ENCODE measurements at places on chromosomes 2 and 18.

GRCh38 chr2:11749646-11750349, 3.4 kb downstream of the LPIN1 start:
- no peak for DNase-seq

DNA sequence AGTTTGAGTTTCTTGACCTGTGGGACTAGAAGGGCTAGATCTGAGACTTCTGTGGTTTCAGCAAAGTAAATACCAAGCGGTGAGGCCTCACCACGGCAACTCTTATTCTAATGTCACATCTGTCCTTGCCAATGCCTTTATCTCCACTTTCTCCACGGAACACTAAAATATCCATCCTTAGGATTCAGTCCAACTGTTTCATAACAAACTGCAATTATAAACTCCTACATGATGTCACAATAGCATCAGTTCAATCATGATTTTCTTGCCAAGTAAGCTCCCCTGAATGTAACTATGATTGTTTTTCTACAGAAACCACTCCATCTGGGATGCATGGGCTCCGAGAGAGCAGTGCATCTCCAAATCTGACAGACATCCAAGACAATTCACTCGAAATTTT, 79.6 kb downstream of the LRATD1 start:
- DNase-seq, result no peak

DNA sequence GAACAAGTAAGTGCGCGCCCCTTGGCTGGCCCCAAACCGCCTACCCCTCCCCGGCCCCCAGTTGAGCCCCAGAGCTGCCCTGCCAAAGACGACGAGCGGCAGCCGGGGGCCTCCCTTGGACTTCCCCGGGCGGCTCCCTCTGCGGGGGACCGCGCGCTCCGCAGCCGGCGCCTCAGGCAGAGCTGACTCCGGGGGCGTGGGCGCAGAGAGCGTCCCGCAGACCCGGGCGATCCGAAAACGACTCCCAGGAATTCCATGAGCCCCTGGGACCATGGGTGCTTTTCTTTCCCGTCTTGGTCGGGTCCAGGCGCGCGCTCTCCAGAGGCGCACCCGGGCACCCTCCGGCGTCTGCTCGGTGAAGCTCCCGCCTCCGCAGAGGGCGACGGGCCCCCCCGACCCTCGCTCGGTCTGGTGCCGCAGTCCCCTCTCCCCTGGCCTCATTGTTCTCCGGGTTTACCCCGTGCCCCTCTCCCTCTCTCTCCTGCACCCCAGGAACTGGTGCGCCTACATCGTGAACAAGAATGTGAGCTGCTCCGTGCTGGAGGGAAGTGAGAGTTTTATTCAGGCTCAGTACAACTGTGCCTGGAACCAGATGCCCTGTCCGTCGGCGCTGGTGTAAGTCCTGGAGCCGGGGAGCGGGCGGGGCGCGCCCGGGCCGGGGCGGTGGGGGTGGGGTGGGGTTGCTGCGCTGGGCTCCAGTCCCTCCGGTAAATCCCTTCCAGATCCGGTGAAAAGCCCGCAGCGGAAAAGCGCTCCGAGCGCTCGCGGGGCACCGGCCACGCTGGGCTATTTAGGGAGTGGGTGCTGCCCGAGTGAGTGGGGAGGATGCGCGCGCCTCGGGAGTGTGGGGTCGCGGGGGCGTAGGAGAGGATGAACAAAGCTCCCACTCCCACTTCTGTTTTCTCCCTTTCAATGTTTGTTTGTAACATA, 776 bp downstream of the EMILIN2 start:
- no peak for DNase-seq

DNA sequence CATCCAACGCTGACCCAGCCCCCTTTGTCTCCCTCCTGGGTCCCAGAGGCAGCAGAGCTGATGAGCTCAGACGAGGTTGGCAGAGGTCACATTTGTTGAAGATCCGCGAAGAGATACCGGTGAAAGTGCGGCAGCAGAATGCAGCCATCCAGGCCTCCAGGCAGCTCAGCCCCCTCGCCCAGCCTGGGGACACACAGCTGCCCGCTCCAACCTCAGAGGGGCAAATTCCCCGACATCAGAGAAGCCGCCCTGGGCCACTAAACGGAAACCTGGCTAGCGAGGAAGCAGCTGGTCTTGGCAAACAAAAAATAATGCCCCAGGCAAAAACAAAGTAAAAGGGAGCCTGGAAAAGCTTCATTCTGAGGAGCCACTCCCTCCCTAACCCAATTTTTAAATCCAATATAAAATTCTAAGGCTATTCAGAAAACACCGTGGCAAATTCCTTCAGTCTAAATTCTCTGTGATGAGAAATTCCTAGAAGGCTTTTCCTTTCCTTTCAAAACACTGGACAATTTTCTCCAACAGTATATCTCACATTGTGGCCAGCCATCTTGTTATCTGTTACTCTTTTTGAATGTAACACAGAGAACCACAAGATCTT, 262.4 kb downstream of the SS18 start:
- DNase-seq, result no peak

GRCh38 chr2:25585189-25585588, 88.2 kb downstream of the DTNB start:
- DNase-seq, result no peak

- DNase-seq, result no peak
Observed at GRCh38 chr18:56635007-56635406, 3.4 kb downstream of the TXNL1 start.

- DNase-seq, result no peak
Observed at GRCh38 chr2:108228006-108228405, 11.8 kb upstream of the SULT1C3 start.

DNA sequence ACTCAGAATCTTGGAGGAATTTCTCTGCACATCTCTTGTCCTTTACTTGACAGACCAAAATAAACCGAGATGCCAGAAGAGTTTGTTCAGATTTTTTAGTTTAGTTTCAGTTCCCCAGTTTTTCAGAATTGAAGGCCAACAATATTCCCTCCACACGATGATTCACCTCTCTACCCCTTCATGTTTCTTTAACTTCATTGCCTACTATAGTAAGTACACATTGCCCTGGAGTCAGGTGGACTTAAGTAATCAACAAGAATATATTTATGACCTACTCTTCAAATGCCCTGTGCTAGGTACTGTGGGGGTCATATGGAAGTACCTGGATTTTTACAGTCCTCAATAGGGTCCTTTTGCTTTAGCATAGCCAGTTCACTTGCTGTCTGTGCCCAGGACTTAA, 79.6 kb upstream of the CTLA4 start:
- no peak for DNase-seq

DNA sequence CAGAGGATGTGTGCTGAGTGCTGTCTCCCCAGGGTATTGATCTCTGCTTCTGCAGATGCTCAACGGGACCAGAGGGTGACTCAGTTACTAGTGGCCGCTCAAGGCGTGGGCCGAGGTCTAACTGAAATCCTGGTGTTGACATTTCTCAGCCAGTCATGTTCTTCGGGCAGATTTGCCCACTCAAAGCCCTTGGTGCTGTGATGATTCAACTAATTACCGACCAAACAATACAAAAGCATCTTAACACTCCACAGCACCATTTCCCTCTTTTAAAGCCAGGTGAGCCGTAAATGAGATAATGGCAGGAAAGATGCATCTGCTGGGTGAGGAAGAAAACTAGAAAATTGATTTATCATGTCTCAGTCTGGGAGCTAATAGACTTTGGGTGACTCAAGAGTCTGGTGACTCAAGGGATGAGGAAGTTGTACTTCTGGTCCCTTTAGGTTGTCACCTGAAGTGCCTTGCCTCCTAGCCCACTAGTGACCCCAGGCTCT, 32.7 kb upstream of the PRLH start:
- no peak for DNase-seq

GRCh38 chr18:47264308-47264700, 12.8 kb upstream of the SKOR2 start:
- no peak for DNase-seq

GRCh38 chr2:54673501-54673998, 49.9 kb upstream of the EML6 start:
- DNase-seq, result no peak

- DNase-seq, result no peak
Observed at GRCh38 chr2:239913636-239914417, 111.3 kb downstream of the NDUFA10 start.

GRCh38 chr2:70842401-70842800, 6.8 kb upstream of the CD207 start:
- no peak for DNase-seq

- DNase-seq, result no peak
Observed at GRCh38 chr2:145190031-145190703, 670.2 kb upstream of the ZEB2 start.

- DNase-seq, result no peak
Observed at GRCh38 chr18:44602380-44602779, 78.3 kb upstream of the SETBP1 start.

DNA sequence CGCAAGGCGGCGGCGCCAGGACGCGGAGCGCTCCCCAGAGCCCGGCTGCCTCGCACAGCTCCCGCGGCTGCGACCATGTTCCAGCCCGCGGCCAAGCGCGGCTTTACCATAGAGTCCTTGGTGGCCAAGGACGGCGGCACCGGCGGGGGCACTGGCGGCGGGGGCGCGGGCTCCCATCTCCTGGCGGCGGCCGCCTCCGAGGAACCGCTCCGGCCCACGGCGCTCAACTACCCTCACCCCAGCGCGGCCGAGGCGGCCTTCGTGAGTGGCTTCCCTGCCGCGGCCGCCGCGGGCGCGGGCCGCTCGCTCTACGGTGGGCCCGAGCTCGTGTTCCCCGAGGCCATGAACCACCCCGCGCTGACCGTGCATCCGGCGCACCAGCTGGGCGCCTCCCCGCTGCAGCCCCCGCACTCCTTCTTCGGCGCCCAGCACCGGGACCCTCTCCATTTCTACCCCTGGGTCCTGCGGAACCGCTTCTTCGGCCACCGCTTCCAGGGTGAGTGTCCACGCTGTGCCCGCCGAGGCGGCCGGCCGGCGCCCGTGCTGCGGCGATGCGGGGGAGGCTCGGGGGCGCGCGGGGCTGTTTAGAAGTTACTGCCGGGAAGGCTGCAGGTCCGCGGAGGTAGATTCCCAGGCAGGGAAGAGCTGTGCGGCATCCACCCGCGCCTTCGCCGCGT, 696 bp downstream of the EMX1 start:
- no peak for DNase-seq

All from effector CD8-positive, alpha-beta T cell (primary cell).